ENCODE measurements at places on chromosomes 11 and 22. TPM values are rescaled to one million over a fixed set of nuclear protein-coding genes. Genes with fewer than 3 reads are reported as not detected.

Gene KCNK4
- not detected for total RNA-seq

Gene APOC3
- total RNA-seq, result not detected

GRCh38 chr11:74390697-74391096 is 7.5 kb downstream of the PGM2L1 start:
- no peak for DNase-seq

GRCh38 chr22:39773976-39774539 is 119.5 kb downstream of the ENTHD1 start:
- DNase-seq, result no peak

- DNase-seq, result no peak
Observed at GRCh38 chr11:95487391-95487790, 256.4 kb upstream of the SESN3 start.

DNA sequence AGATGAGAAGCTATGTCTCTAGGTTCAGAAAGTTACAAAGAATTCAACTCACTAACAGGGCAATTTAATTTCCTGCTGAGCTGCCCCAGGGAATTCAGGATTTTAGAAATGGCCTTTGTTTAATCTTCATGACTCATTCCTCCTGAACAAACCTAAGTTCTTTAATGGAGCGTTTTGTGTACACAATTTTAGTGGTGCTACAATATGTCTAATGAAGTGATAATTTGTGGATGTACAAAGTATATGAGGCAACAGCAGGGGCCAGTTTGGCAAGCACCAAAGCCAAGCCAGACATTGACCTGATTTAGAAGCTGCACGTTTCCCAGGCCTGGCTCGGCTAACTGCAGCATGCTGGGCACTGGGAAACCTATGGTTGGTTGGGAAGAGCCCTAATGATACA is 34.4 kb upstream of the HEPHL1 start:
- no peak for DNase-seq

GRCh38 chr11:61861634-61862033 is 29.7 kb downstream of the FADS3 start:
- no peak for DNase-seq

Measured in CD8-positive, alpha-beta T cell (primary cell).